Stomach (tissue), 19 donors: ENCODE measurements at places on chromosomes 7 and 10. TPM values are rescaled to one million over a fixed set of nuclear protein-coding genes. Genes with fewer than 3 reads are reported as not detected.
A peak's percentile ranks its signal among the peaks of the same experiment; 100 is the strongest.

DNA sequence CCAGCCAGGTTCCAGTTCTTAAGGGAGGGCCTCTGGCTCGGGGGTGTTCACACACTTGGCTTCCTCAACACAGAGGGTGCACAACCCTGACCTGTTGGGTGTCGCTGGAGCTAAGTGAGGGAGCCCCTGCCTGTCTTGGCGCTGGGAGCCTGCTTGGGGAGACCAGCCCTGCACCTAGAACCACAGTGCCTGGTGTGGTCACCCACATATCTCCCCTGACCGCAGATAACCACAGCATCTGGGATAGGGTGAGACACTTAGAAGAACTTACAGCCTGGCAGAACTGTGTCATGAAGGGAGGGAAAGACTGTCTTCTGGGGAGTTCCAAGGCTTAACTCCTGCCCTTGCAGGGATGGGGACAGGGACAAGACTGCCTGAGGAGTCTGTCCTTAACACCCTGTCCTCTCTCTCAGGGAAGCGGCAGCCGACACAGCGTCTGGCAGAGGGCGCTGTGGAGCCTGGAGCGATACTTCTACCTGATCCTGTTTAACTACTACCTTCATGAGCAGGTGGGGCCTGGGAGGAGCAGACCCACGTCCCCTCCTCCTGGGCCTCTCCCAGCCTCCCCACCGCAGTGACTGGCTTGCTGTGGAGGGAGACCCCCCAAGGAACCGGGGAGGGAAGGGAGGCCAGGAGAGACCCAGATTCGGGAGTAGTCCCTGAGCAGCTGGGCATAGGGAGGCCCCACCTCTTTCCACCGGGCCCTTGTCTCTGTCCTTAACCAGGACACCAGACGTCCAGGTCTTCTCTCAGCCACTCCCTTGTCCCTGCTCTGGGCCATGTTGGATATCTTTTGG, 59.0 kb downstream of the PALD1 start:
- H3K4me3 ChIP-seq = no peak overlapping the region
- H3K36me3 ChIP-seq = no peaks in the 10 kb centered on the region
- H3K4me1 ChIP-seq = no peaks in the 10 kb centered on the region
- peak; percentile 58 for DNase-seq

DNA sequence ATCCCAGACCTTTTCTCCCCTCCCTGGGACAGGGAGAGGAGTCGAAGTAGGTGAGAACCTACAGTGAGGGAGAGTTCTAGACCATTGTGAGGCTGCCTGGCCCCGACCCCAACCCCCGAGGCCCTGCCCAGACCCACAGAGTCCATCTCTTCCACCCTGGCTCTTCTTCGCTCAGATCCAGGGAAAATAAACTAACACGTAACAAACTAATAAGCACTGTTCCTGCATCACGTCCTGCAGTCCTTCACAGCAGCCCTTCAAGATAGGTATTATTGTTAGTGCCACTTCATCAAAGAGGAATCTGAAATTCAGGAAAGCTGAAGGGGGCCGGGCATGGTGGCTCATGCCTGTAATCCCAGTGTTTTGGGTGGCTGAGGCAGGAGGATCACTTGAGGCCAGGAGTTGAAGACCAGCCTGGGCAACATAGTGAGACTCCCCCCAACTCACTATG, at the start of gene SPACDR:
TSS of gene SPACDR (minus strand) at position 51 of the 451 bp plus-strand sequence. CDS start 235 bp downstream, outside the sequence.
- no peak for DNase-seq
- H3K27me3 ChIP-seq = no peaks in the 10 kb centered on the region
- no peak within 1 kb of the TSS for H3K27ac ChIP-seq
- peaks cover 13% of the 10 kb centered on the region for H3K4me1 ChIP-seq
- H3K36me3 ChIP-seq = peaks cover 29% of the 10 kb centered on the region
- H3K4me3 ChIP-seq = no peak within 1 kb of the TSS

The ZNF735 gene
- total RNA-seq = not detected

The ARHGEF35 gene
- total RNA-seq = 6.7 TPM

- H3K36me3 ChIP-seq = no peaks in the 10 kb centered on the region
- no peak overlapping the region for H3K4me3 ChIP-seq
- no peak for DNase-seq
- H3K27ac ChIP-seq = no peak overlapping the region
- H3K27me3 ChIP-seq = peaks cover 19% of the 10 kb centered on the region
Measured at GRCh38 chr10:110169586-110169985, 37.8 kb upstream of the MXI1 start.

GRCh38 chr7:39509436-39509835, 56.8 kb upstream of the YAE1 start:
- no peak overlapping the region for H3K27ac ChIP-seq
- DNase-seq = no peak

The NPSR1 gene
- total RNA-seq = not detected

GRCh38 chr10:23530079-23530478, 91.2 kb downstream of the OTUD1 start:
- no peak overlapping the region for H3K4me3 ChIP-seq
- no peaks in the 10 kb centered on the region for H3K4me1 ChIP-seq
- H3K36me3 ChIP-seq = no peaks in the 10 kb centered on the region
- peak; percentile 17 for DNase-seq
- no peaks in the 10 kb centered on the region for H3K27me3 ChIP-seq

The LRRN3 gene
- total RNA-seq = 4.4 TPM

DNA sequence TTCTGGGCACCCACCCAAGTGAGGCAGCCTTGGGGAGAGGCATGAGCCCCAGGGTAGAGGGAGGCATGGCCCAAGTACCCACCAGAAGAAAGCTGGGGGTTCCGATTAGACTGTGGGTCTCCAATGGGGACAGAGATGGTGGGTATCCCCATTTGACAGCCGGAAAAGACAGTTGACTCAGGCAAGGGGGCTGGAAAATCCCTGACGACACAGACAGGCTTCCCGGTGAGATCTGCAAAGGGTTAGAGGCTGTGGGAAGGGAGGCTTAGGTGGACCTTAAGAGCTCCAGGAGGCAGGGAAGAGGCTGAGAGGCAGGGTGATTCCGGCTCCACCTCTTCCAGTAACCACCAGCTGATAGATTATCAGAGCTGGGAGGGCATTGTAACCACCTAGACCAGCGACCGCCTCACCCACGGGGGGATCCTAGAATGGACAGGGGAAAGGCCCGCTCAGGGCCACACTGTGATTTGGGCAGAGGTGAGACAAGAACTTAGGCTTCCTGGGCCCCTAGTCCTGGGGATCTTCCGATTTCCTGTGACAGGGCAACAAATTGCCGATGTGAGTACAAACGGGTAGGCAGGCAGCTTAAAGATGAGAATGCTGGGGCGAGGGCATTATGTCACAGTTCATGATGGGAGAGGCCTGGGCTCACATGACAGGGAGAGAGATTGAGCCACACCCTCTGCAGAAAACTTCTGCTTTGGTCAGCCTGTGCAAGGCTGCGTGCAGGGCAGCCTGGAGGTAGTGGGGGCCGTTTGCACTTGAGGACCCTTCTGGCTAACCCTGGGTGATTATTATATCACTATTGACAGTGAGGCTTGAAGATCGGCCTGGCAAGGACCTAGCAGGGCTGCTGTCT, 5.4 kb downstream of the TBATA start:
- H3K27me3 ChIP-seq = no peaks in the 10 kb centered on the region
- H3K4me1 ChIP-seq = no peaks in the 10 kb centered on the region
- DNase-seq = no peak
- no peak overlapping the region for H3K27ac ChIP-seq

GRCh38 chr10:88932539-88933256, 19.9 kb downstream of the ACTA2 start:
- H3K27ac ChIP-seq = peak overlapping the region; percentile 56
- DNase-seq = peak; percentile 32
- H3K4me3 ChIP-seq = no peak overlapping the region
- H3K27me3 ChIP-seq = no peaks in the 10 kb centered on the region
- H3K4me1 ChIP-seq = peaks cover 27% of the 10 kb centered on the region
- peaks cover 4% of the 10 kb centered on the region for H3K36me3 ChIP-seq

DNA sequence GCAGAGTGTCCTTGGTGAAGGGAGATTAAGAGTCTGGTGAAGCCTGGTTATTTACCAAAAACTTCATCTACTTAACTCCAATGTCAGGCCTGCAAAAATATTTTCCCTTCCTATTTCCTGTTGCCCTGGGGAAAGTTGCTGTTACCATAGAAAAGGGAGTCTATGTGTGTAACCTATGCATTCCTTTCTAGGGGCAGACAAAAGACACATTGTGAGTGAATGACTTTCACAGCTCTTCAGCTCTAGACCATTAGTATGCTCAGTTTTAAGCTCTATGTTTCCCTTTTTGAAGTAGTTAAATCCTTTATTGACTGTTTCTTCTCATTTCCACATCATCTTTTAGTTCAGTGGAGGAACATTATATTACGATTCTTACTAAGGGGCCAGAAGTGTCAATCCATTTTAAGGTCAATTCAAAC, 45.6 kb upstream of the SGCE start:
- H3K27me3 ChIP-seq = no peaks in the 10 kb centered on the region
- no peaks in the 10 kb centered on the region for H3K36me3 ChIP-seq
- no peaks in the 10 kb centered on the region for H3K4me1 ChIP-seq
- no peak overlapping the region for H3K27ac ChIP-seq
- no peak for DNase-seq
- no peak overlapping the region for H3K4me3 ChIP-seq

- H3K36me3 ChIP-seq = no peaks in the 10 kb centered on the region
- H3K4me3 ChIP-seq = no peak overlapping the region
- no peaks in the 10 kb centered on the region for H3K27me3 ChIP-seq
- peak; percentile 45 for DNase-seq
- peaks cover 51% of the 10 kb centered on the region for H3K4me1 ChIP-seq
- peak overlapping the region; percentile 77 for H3K27ac ChIP-seq
Measured at GRCh38 chr10:114246679-114247305, 7.7 kb downstream of the VWA2 start.

The LRIT1 gene
- total RNA-seq = not detected

The LSM5 gene
- 2.9 TPM for total RNA-seq

The C10orf53 gene
- total RNA-seq = not detected

DNA sequence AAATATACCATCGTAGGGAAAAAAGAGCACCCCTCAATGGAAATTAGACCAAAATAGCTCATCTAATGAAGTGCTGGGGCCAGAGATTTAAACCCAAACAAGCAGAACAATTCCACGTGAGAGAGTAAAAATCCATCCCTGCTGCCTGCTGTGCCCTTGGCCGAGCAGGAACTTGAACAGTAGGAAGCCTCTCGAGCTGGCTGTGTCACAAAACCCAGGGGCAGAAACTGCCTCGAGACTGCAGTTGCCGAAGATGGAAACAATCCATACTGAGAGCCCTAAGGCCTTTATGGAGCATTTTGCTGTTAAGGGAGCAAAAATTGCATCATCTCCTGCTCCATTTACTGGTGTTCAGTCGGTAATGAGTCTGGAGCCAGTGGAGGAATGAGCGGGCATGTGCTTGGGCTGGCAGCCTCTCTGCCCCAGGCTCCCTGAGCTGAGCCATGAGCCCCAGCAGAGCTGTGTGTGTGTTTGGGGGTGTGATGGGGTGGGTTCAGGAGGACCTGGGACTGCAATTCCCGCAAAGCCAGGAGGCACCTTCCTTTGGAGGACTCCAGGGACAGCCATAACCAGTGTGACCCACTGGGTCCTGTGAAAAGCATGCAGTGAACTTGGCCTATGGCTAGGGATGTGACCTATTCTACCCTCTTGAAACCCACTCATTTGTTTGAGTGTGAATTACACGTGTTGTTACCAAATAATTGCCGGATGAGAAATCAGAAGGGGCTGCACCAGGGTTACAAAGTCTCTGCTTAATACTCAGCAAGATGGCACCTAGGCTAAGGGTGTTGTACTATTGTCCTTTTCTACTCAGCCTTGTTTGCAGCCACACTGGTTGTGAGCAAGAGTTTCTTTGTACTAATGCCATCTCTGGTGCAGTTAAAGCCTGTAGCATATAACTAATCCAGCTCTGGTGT, 58.3 kb downstream of the CDHR3 start:
- H3K4me3 ChIP-seq = no peak overlapping the region
- no peak overlapping the region for H3K27ac ChIP-seq
- no peaks in the 10 kb centered on the region for H3K4me1 ChIP-seq
- no peaks in the 10 kb centered on the region for H3K36me3 ChIP-seq
- DNase-seq = no peak

DNA sequence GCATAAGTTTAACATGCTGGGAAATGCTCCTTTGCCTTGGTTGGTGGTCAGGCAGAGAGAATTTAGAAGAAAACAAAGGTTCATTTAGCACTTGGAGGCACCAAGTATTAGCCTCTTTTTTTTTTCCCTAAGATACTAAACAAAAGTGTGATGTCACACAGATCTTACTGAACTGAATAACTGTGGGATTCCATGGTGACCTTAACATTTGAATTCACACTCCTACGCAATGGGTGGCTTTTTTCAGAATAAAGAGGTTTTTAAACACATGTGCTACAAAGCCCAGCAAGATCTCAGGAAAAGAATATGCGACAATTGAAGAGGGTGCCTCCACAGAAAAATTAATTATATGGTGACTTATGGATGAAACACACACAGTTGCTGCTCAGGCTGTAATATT, 133.4 kb upstream of the ABCB5 start:
- H3K27me3 ChIP-seq = no peaks in the 10 kb centered on the region
- no peaks in the 10 kb centered on the region for H3K4me1 ChIP-seq
- no peak overlapping the region for H3K4me3 ChIP-seq
- no peak overlapping the region for H3K27ac ChIP-seq

DNA sequence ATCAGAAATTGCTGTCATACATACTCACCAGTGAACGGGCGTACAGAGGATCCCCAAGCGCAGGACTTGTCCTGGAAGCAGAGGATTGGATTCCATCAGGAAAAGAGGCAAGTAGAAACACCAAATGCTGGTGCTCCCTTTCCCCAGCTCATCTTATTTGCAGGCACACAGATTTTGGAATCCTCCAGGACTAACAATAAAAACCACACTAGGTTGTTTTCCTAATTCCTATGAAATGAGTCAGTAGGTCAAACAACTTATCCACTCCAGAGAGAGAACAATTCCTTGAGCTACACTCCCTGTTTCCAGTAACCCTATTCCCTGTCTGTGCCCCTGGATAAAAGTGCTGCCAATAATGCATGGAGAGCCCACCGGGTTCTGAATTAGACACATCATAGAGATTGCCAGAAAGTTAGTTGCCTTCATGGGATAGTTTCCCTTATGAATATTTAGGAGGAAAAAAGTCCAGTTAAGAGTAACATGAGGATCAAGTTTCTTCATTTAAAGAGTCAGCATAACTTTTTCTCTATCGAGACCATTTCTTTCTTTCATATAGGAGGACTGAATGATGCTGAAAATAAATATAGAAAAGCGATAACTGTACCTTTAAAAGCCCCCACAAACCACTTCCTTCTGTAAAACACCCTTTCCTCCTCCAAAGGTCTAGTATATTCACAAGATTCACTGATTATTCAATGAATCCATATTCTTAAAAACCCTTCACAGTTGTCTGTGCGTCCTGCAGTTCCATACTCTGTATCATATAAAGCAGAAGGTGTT, 178.3 kb upstream of the KLF14 start:
- H3K27ac ChIP-seq = peak overlapping the region; percentile 92
- no peak for DNase-seq
- peaks cover 12% of the 10 kb centered on the region for H3K36me3 ChIP-seq
- H3K27me3 ChIP-seq = no peaks in the 10 kb centered on the region
- peak overlapping the region; percentile 45 for H3K4me3 ChIP-seq
- H3K4me1 ChIP-seq = peaks cover 95% of the 10 kb centered on the region

The C10orf95 gene
- not detected for total RNA-seq

The SPDYE2B gene
- not detected for total RNA-seq

GRCh38 chr7:25308906-25309705, 80.8 kb upstream of the NPVF start:
- H3K36me3 ChIP-seq = no peaks in the 10 kb centered on the region
- H3K27ac ChIP-seq = no peak overlapping the region
- H3K27me3 ChIP-seq = no peaks in the 10 kb centered on the region
- H3K4me1 ChIP-seq = peaks cover 1% of the 10 kb centered on the region

- H3K27ac ChIP-seq = no peak overlapping the region
- no peaks in the 10 kb centered on the region for H3K36me3 ChIP-seq
- no peaks in the 10 kb centered on the region for H3K4me1 ChIP-seq
- H3K4me3 ChIP-seq = no peak overlapping the region
Measured at GRCh38 chr7:101507791-101508252, 121.3 kb downstream of the MYL10 start.

- no peak for DNase-seq
- H3K27ac ChIP-seq = no peak overlapping the region
- no peaks in the 10 kb centered on the region for H3K36me3 ChIP-seq
- no peaks in the 10 kb centered on the region for H3K27me3 ChIP-seq
- H3K4me1 ChIP-seq = no peaks in the 10 kb centered on the region
Measured at GRCh38 chr10:80122746-80123145, 9.8 kb upstream of the PLAC9 start.
